Activated T-cell treated with anti-CD3 and anti-CD28 coated beads for 48 hours (primary cell): ENCODE measurements at places on chromosomes 6 and 20.

GRCh38 chr6:147742440-147742839 is 233.9 kb downstream of the SAMD5 start:
- no peak for DNase-seq

GRCh38 chr20:3123542-3123941 is 36.1 kb downstream of the FASTKD5 start:
- DNase-seq, result no peak

DNA sequence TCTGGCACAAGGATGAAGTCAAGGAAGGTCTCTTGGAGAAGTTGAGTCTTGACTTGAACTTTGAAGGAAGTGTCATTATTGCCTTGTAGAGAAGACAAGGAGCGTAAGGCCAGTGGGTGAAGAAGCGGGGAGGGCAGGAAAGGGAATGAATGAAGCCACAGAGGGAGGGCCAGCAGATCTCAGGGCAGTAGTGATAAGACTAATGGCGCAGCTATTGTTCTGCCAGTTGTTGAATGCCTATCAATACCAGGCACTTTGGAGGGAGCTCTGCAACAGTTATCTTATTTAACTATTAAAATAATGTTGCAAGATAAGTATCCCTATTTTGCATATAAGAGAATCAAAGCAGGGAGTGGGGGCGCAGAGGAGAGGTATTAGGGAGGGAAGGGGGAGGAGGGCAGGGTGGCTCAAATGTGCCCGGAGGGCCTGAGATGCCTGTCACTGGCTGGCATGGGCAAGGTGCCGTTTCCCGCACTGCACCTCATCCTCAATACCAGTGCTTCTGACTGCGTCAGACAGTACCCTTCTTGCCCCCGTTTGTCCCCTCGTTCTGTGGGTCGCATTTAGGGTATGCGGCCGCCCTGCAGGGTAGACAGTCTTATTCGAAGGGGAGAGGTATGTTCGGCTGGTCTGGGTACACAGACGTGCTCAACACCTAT is 109.8 kb downstream of the ZDHHC14 start:
- DNase-seq, result no peak

- DNase-seq, result no peak
Measured at GRCh38 chr6:98395610-98396166, 438.7 kb upstream of the POU3F2 start.

- no peak for DNase-seq
Measured at GRCh38 chr6:126650931-126651330, 311.0 kb downstream of the CENPW start.

- peak; percentile 21 for DNase-seq
Measured at GRCh38 chr6:26421259-26422144, 18.8 kb upstream of the BTN3A3 start.

DNA sequence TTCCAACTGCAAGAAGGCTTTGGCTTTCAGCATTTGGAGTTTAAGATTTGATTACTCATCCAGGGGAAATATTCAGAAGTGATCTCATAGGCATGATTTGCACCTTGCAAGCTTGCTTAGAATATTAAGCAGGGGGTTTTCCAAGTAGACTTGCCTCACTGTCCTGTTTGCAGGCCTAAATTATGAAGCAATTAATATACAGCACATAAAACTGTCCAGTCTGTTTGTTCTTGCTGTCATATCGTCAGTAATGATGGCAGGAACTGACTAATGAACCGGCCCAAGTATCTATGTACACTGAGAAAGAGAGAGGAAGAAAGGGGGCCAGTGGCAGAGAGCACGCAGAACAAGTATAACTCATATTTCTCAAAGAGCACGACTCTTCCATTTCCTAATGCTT is 212.5 kb upstream of the SUPT3H start:
- DNase-seq, result no peak

- DNase-seq, result peak; percentile 11
Measured at GRCh38 chr6:159217595-159218275, 48.5 kb downstream of the FNDC1 start.

DNA sequence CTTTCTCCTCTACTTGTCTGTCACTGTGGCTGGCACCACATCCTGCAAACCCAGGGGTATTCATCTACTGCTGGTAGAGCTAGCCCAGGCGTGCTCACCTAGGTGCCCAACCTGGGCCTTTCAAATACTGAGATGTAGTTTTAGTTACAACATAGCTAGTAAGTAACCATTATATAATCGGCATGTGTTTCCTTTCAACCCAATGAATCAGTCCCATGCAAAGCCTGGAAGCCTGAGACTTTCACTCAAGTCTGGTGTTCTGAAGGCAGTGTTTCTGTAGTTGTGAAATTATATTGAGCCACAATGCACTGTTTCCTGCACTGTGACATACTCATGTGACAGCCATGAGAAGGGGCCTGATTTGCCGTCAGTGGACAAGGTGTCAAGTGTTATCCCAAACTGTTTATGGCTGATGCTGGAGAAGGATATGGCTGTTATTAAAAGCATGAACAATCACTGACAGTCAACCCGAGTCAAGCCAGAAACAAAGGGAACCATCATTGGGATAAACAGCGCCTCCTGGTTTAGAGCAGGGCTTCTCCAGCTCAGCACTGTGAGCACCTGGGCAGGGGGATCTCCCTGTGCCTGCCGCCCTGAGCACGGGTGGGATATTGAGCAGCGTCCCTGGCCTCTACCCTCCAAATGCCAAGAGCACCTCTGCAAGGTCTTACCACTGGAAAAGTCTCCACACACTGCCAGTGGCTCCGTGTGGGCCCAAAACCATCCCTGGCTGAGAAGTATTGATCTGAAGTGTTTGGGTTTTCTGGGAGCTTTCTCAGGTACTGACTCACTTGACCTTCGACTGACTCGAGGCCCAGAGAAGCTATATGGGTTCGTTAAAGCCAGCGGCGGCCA is 1.6 kb downstream of the PSMA7 start:
- DNase-seq, result no peak

DNA sequence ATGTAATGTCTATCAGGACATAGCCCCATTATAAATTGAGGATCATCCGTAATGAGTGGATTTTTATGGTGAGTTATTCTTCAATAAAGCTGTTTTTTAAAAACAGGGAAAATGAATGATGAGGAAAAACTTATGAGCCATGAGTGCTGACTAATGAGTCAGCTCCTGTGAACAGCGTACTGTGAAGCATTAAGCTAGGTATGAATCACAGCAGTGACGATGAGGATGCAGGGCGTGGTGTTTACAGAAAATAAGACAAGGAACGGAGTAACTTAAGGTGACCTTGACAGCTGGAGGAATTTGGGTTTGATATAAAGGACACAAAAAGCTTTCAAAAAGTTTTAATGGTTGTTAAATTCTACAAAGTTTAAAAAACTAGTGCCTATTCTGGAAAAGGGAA is 96.3 kb downstream of the FOXF2 start:
- DNase-seq, result no peak

- DNase-seq, result no peak
Measured at GRCh38 chr20:56389807-56390206, 2.2 kb downstream of the AURKA start.

- DNase-seq, result no peak
Measured at GRCh38 chr6:142694054-142694453, 250.9 kb downstream of the HIVEP2 start.

DNA sequence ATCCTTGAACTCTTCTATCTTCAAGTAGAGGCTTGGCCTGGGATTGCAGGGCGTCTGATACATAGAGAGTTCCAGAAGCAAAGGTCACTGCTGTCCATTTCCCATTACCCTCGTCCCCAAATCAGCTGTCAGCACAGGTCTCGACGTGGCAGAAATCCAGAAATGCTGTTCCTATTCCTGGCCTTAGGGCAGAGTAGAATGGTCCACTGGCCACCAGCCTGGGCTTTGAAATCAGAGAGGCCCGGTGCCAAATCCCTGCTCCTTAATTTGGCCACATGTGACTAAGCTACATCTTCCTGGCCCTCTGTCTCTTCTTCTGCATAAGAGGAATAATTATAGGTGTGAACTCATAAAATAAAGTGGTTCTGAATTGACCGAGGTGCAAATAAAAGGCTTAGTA is 40.9 kb upstream of the FAM83D start:
- no peak for DNase-seq

GRCh38 chr20:33635341-33635740 is 26.8 kb upstream of the C20orf144 start:
- DNase-seq, result no peak

DNA sequence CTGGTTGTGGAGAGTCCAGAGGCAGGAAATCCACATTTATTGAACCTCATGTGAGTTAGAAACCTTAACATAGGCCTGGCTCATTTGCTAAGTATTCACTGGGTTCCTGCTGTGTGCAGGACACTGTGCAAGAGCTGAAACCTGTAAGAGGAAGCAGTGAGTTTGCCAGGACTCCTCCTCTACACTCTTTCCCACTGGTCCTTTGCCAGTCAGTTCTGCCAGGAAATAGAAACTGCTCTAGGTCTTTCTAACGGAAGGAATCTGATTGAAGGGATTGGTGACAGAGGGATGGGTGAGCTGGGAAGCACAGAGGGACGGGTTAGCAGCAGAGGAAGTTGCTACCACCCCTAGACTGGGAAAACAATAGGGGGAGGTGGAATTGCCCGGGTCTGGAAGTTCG is 234.2 kb upstream of the ECI2 start:
- DNase-seq, result no peak

- no peak for DNase-seq
Measured at GRCh38 chr6:154705471-154706113, 27.6 kb upstream of the SCAF8 start.

DNA sequence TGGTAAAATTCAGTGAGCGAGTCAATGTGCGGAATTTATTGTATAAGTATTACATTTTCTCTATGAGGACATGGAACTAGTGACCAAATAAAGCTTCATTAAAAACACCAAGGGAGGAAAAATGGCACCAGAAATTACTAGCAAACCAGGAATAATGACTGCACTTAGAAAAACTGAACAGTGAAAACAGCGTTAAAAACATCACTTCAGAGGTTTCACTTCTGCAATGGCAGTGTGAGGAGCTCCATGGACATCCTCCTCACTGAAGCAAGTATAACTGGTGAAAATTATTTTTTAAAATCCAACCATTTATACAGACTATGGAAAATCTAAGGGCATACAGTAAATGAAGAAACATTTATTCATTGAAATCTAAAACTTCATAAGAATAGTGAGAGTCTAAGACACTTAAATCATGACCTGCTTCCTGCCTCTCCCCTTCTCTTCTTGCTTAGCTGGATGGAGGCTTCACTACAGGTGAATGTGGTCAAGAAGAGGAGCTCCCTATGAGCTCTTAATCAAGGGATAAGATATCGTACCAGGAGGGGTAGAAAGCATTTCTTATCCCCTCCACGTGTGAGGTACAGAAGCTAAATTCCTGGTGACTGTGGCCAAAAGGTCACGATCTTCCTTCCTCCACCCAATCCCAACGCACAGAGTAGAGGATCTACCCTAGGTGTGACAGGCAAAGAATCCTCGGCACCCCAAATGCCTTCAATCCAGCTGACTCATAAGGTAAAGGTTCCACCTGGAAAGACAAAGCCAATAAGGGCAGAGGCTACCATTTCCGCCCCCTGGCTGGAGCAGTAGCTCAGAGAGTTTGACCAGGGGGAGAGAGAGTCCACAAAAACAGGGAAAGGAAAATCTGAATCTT is 12.3 kb upstream of the ASF1A start:
- no peak for DNase-seq

- DNase-seq, result no peak
Measured at GRCh38 chr20:49824206-49824605, 11.6 kb downstream of the SLC9A8 start.

- DNase-seq, result no peak
Measured at GRCh38 chr6:161225681-161226008, 48.2 kb downstream of the AGPAT4 start.

GRCh38 chr6:30836431-30836866 is 47.9 kb upstream of the DDR1 start:
- no peak for DNase-seq

DNA sequence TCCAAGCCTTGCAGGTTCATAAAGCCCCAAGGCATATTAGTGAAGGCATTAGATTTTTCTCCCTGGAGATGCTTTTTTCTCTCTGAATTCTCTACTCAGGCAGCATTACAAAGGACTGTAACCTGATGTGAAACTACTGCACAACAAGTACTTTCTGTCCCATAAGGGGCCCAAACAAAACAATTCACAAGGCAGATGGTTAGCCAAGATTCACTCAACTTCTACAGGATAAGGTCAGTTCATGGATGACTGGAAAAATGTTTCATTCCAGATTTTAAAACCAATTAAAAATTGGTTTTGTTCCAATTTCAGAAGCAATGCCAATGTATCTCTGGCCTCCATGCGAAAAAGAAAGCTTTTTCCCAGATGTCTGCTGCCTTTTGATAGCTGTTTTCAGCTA is 181.8 kb downstream of the KHDC1L start:
- DNase-seq, result no peak

- no peak for DNase-seq
Measured at GRCh38 chr6:27758491-27758890, 153.7 kb downstream of the OR2B2 start.

DNA sequence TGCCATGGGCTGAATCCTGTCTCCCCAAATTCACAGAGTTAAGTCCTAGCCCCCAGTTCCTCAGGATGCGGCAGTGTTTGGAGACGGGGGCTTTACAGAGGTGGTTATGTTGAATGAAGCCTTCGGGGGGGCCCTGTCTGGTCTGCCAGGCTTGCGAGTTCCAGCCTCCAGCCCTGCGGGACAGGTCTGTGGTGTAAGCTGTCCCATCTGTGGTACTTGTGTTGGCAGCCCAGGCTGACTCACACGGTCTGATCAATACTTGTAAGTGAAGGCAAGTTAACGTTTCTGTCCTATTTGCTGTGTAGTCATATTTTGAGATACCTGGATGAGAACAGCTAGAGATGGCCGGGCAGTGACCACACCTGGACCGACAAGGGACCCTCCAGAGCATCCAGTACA is 51.8 kb upstream of the GPR31 start:
- no peak for DNase-seq

GRCh38 chr20:62315773-62316172 is 13.0 kb downstream of the ADRM1 start:
- DNase-seq, result no peak

DNA sequence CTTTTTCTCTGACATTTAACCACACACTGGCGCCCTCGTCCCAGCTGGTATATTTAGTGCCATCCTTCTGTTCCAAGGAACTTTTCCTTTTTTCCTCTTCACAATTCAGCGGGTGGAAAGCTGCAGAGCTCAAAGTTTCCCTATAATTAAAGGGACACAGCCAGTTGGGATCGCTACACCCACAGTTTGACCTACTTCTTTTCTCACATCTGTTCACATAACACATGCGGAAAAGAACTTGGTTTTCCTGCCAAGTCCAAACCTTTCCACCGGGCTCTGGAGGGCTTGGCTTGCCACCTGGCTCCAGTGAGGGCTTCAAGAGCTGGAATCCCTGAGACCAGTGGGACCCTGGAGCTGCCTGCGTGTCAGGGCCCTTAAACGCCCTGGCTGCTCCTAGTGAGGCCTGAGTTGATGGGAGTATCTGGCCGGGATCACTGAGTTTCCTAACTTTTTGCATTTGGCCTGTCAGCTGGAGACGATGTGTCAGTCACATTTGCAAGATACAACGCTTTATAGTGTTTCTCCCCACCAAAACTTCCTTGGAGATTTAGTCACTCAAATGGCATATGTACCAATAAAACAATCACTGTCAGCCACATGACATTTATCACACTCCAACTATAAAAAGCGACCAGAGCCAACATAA is 176.0 kb downstream of the SASH1 start:
- DNase-seq, result no peak

DNA sequence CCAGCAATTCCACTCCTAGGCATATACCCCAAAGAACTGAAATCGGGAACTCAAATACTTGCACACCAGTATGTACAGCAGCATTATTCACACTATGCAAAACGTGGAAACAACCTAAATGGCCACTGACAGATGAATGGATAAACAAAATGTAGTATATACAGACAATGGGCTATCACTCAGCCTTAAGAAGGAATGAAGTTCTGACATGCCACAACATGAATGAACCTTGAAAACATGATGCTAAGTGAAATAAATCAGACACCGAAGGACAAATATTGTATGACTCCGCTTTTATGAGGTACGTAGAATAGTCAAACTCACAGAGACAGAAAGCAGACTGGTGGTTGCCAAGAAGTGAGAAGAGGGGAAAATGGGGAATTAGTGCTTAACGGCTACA is 59.1 kb upstream of the CCN6 start:
- DNase-seq, result no peak
